ENCODE measurements at places on chromosomes 5 and 9.
A peak's percentile ranks its signal among the peaks of the same experiment; 100 is the strongest.

DNA sequence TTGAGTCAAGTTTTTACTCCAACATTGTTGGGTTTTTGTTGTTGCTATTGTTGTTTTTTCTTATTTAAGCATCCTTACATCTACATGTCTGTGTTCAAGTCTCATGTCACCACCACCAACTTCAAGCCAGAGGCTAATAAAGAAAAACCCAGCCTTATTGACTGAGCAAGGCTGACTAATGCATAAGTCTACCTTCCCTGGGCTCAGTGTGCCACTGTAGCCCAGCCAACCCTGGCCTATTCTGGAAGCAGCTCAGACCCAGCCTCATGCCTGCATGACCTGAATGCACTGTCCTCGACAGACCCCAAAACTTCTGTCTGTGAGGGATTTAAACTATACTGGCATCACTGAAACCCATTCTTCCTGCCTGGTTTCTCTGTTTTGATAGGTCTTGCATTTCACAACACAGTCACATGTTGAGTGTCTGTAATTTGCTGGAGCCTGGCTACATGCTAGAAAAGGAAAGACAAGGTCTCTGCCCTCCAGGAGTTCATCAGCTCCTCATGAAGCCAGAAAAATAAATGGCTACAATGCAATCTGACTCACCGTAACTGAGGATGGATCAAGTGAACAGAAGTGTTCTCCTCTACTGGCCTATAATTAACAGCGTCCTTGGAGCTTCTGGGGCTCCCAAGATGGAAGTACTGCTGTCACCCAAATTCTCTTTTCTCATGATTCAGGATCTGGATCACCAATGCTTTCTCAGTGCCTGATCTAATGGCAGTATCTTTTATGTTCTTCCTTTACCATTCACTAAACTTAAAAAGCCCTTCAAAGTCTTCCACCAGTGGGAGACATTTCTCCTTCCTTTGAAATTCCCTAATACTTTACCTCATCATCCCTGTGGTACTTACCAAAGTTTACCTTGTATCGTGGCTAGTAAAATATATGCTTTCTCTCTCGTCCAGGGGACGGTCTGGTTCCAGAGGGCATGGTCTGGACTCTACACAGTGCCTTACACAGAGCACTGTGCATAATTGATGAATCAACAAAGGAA lies 103.9 kb upstream of the IFNE start:
- H3K4me3 ChIP-seq, result no peak overlapping the region
- no peaks in the 10 kb centered on the region for H3K36me3 ChIP-seq
- no peaks in the 10 kb centered on the region for H3K27me3 ChIP-seq
- no peak overlapping the region for H3K27ac ChIP-seq
- H3K4me1 ChIP-seq, result no peaks in the 10 kb centered on the region

- peak overlapping the region; percentile 78 for H3K27ac ChIP-seq
- no peak overlapping the region for H3K4me3 ChIP-seq
- peaks cover 99% of the 10 kb centered on the region for H3K4me1 ChIP-seq
- H3K36me3 ChIP-seq, result no peaks in the 10 kb centered on the region
- DNase-seq, result no peak
Measured at GRCh38 chr5:68250661-68251298, 35.2 kb downstream of the PIK3R1 start.

- peaks cover 37% of the 10 kb centered on the region for H3K4me1 ChIP-seq
- H3K27ac ChIP-seq, result no peak overlapping the region
- peaks cover 34% of the 10 kb centered on the region for H3K27me3 ChIP-seq
- DNase-seq, result no peak
Measured at GRCh38 chr9:93960971-93961841, 6.1 kb upstream of the BARX1 start.

- DNase-seq, result no peak
- H3K4me3 ChIP-seq, result no peak overlapping the region
- H3K36me3 ChIP-seq, result no peaks in the 10 kb centered on the region
- peaks cover 4% of the 10 kb centered on the region for H3K27me3 ChIP-seq
- peaks cover 21% of the 10 kb centered on the region for H3K4me1 ChIP-seq
Measured at GRCh38 chr9:124456341-124457078, 6.3 kb downstream of the ADGRD2 start.

- DNase-seq, result no peak
- H3K4me1 ChIP-seq, result peaks cover 19% of the 10 kb centered on the region
- H3K4me3 ChIP-seq, result no peak overlapping the region
Measured at GRCh38 chr5:179596421-179596820, 27.1 kb downstream of the HNRNPH1 start.

DNA sequence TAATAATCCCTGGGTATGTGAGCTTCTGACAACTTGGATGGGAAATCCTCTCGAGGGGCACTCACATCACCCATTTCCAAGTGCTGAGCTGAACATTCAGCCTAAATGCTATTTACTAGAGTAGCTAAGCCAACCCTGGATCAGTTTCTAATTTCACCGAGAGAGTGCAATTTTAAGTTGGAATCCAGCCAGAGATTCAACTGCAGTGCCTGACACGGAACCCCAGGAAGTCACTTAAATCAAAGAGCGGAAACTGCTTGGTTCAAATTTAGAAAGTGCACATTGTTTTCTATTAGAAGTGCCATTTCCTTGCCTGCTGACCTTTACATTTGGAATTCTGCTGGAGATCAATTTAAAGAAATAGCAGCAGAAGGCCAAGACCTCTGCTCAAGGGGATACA lies 8.8 kb downstream of the SPRY4 start:
- peaks cover 24% of the 10 kb centered on the region for H3K36me3 ChIP-seq
- no peak for DNase-seq
- no peaks in the 10 kb centered on the region for H3K27me3 ChIP-seq
- H3K4me3 ChIP-seq, result no peak overlapping the region
- H3K4me1 ChIP-seq, result peaks cover 12% of the 10 kb centered on the region
- no peak overlapping the region for H3K27ac ChIP-seq

- H3K4me1 ChIP-seq, result no peaks in the 10 kb centered on the region
- H3K27me3 ChIP-seq, result no peaks in the 10 kb centered on the region
- no peak for DNase-seq
- no peak overlapping the region for H3K4me3 ChIP-seq
Measured at GRCh38 chr5:170443624-170444023, 54.5 kb upstream of the KCNMB1 start.

GRCh38 chr5:58927181-58927580 lies 344.3 kb downstream of the RAB3C start:
- H3K27ac ChIP-seq, result no peak overlapping the region
- no peaks in the 10 kb centered on the region for H3K36me3 ChIP-seq
- no peak for DNase-seq
- H3K27me3 ChIP-seq, result peaks cover 4% of the 10 kb centered on the region
- H3K4me1 ChIP-seq, result peaks cover 31% of the 10 kb centered on the region

DNA sequence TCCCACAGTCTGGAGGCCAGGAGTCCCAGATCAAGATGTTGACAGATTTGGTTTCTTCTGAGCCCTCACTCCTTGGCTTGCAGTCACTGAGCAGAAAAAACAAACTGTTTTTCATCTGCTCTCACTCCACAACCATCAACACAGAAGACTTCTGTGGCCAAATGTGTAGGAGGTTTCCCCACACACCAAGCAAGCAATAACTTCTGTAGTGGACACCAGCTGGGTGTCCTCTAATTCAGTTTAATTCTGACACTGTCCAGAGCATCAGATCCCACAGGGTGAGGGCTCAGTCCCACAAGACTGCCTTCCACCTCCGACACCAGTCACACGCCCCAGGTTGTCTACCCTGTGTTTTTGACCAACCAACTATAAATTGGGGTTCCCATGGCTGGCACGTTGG lies 209.9 kb downstream of the AOPEP start:
- H3K4me3 ChIP-seq, result no peak overlapping the region
- H3K27me3 ChIP-seq, result no peaks in the 10 kb centered on the region
- no peaks in the 10 kb centered on the region for H3K36me3 ChIP-seq
- H3K27ac ChIP-seq, result no peak overlapping the region

DNA sequence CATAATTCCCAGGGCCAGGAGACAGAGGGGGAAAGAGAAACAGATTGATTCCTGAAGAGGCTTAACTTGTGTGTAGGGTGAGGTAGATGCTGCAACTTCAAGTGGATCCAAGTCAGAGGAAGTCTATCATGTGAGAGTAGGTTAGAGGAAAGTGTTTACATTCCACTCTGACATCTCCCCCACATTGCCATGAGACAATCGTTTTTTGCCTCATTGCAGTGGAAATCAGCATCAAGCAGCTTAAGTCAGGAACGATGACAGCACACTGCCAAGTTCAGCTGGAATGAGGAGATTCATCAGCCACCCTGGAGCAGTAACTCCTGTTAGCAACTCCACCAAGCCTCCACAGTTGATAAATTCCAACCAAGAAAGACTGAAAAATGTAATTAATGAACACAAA lies 689.7 kb upstream of the MEF2C start:
- no peaks in the 10 kb centered on the region for H3K36me3 ChIP-seq
- no peak for DNase-seq
- H3K4me3 ChIP-seq, result no peak overlapping the region
- H3K27me3 ChIP-seq, result no peaks in the 10 kb centered on the region
- no peak overlapping the region for H3K27ac ChIP-seq
- H3K4me1 ChIP-seq, result no peaks in the 10 kb centered on the region

GRCh38 chr5:53008751-53009150 lies 19.6 kb downstream of the ITGA2 start:
- peaks cover 46% of the 10 kb centered on the region for H3K4me1 ChIP-seq
- DNase-seq, result no peak
- H3K36me3 ChIP-seq, result no peaks in the 10 kb centered on the region
- no peak overlapping the region for H3K27ac ChIP-seq
- no peaks in the 10 kb centered on the region for H3K27me3 ChIP-seq

DNA sequence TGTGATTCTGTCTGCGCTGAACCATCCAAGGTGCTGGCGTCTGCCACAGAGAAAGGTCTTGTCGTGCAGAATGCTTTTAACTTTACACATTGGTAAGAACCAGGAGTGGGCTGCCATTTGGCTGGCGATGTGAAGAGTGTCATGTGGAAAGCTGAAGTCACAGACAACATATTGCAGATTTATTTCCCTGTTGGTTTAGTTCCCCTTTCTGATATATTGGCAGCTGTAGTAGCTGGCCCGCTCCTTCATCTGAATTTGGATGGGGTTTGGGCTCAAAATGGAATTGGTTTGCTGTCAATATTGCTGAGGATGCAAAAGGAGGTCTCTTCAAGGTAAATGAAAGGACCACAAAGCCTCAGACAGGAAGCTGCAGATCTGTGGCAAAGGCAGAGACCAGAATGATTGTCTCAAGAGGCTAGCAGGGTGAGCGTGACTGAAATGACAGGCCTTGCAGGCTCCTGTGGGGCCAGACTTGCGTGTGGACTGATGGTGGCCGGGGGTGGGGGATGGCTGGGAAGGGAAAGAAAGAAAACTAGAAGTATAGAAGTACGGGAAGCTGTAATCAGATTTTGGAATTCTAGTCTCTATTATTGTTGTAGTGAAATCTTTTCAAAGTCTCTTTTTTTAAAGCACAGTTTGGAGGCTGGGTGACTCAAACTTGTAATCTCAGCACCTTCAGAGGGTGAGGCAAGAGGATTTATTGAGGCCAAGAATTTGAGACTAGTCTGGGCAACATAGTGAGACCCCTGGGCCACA lies 25.1 kb upstream of the CD180 start:
- no peak for DNase-seq
- peak overlapping the region; percentile 47 for H3K27ac ChIP-seq
- no peaks in the 10 kb centered on the region for H3K4me1 ChIP-seq
- no peaks in the 10 kb centered on the region for H3K27me3 ChIP-seq
- no peaks in the 10 kb centered on the region for H3K36me3 ChIP-seq
- H3K4me3 ChIP-seq, result no peak overlapping the region

GRCh38 chr5:74392711-74393351 lies 247.7 kb downstream of the ENC1 start:
- H3K4me1 ChIP-seq, result no peaks in the 10 kb centered on the region
- no peak overlapping the region for H3K4me3 ChIP-seq
- H3K27ac ChIP-seq, result no peak overlapping the region
- no peaks in the 10 kb centered on the region for H3K36me3 ChIP-seq

GRCh38 chr9:33818167-33818846 lies 1.3 kb downstream of the UBE2R2 start:
- DNase-seq, result no peak
- peak overlapping the region; percentile 99 for H3K27ac ChIP-seq
- no peaks in the 10 kb centered on the region for H3K27me3 ChIP-seq
- H3K4me1 ChIP-seq, result peaks cover 82% of the 10 kb centered on the region
- peak overlapping the region; percentile 70 for H3K4me3 ChIP-seq
- no peaks in the 10 kb centered on the region for H3K36me3 ChIP-seq

DNA sequence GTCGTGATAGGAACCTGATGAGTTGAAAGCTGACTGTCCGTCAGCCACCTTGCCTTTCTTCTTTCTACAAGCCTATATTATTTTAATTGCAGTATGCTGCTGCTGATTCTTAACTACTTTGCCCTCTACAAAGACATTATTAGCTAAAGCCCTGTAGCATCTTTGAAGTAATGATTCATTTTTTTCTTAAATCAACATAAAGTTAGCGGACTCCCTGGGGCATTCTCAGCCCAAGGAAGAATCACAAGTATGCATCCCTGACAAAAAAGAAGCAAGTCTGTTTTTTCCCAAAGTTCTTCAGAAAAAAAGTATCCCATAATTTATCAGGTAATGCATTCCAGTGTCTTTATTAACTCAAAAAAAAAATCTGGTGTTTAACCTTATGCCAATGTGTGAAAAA lies 69.5 kb upstream of the TAS2R1 start:
- H3K27me3 ChIP-seq, result no peaks in the 10 kb centered on the region
- no peak for DNase-seq
- H3K27ac ChIP-seq, result no peak overlapping the region
- H3K4me1 ChIP-seq, result no peaks in the 10 kb centered on the region
- H3K4me3 ChIP-seq, result no peak overlapping the region
- H3K36me3 ChIP-seq, result no peaks in the 10 kb centered on the region

- DNase-seq, result no peak
- H3K4me1 ChIP-seq, result no peaks in the 10 kb centered on the region
- no peaks in the 10 kb centered on the region for H3K27me3 ChIP-seq
- no peaks in the 10 kb centered on the region for H3K36me3 ChIP-seq
- no peak overlapping the region for H3K27ac ChIP-seq
Measured at GRCh38 chr5:66498791-66499207, 97.4 kb upstream of the MAST4 start.

- no peaks in the 10 kb centered on the region for H3K36me3 ChIP-seq
- H3K4me3 ChIP-seq, result no peak overlapping the region
- DNase-seq, result no peak
- H3K4me1 ChIP-seq, result peaks cover 23% of the 10 kb centered on the region
Measured at GRCh38 chr9:115106642-115107041, 11.3 kb downstream of the TNC start.

- H3K4me1 ChIP-seq, result no peaks in the 10 kb centered on the region
- DNase-seq, result no peak
- no peak overlapping the region for H3K27ac ChIP-seq
- H3K36me3 ChIP-seq, result peaks cover 10% of the 10 kb centered on the region
Measured at GRCh38 chr5:118981783-118982182, 6.6 kb downstream of the DTWD2 start.

DNA sequence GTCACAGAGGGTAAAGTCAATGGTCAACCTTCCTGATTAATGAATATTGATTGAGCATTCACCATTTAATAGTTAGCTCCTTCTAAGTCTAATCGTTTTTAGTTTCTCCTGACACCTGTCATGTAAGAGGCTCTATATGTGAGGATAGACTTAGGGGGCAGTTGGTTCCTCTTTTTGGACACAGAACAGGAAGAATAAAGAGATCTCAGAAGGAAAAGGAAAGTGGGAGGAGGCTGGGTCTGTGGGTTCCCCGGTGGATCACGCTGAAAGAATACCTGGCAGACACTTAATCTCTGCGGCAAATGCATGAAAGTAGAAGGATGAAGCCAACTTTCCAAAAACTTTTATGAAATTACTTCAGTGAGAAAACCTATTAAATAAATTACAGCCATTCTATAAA lies 98.4 kb downstream of the PDE4D start:
- no peak overlapping the region for H3K27ac ChIP-seq
- peaks cover 68% of the 10 kb centered on the region for H3K4me1 ChIP-seq
- H3K4me3 ChIP-seq, result no peak overlapping the region
- H3K27me3 ChIP-seq, result no peaks in the 10 kb centered on the region
- DNase-seq, result no peak
- no peaks in the 10 kb centered on the region for H3K36me3 ChIP-seq
